ENCODE measurements at places on chromosomes 16 and 17. TPM values are rescaled to one million over a fixed set of nuclear protein-coding genes. Genes with fewer than 3 reads are reported as not detected.

Gene MFAP4
- 29.0 TPM for polyA plus RNA-seq

Gene TMED6
- polyA plus RNA-seq: 0.08 TPM

Gene IKZF3
- polyA plus RNA-seq: 0.11 TPM

Gene CHST4
- polyA plus RNA-seq: not detected

Gene CSH1
- not detected for polyA plus RNA-seq

Gene TEX19
- not detected for polyA plus RNA-seq

Gene KIF2B
- not detected for polyA plus RNA-seq

Gene PIMREG
- polyA plus RNA-seq: 0.21 TPM

Gene TMEM238L
- not detected for polyA plus RNA-seq

Gene MEIOC
- polyA plus RNA-seq: 0.03 TPM

Gene ORAI3
- polyA plus RNA-seq: 8.1 TPM

Gene FOXL1
- polyA plus RNA-seq: 0.57 TPM

Gene MT1F
- 1.3 TPM for polyA plus RNA-seq

Gene NPIPB8
- 0.10 TPM for polyA plus RNA-seq

Gene CACNG5
- polyA plus RNA-seq: not detected

Gene FMNL1
- 7.8 TPM for polyA plus RNA-seq

Gene MT1M
- 11.2 TPM for polyA plus RNA-seq

Gene RAB37
- polyA plus RNA-seq: 2.0 TPM

Gene MYH8
- not detected for polyA plus RNA-seq

Gene CACNG4
- polyA plus RNA-seq: not detected

Gene PAFAH1B1
- polyA plus RNA-seq: 98.4 TPM

Gene RPS6KB1
- polyA plus RNA-seq: 7.8 TPM

Gene CSH2
- polyA plus RNA-seq: not detected

Gene LHX1
- polyA plus RNA-seq: not detected

Gene CBX1
- 51.7 TPM for polyA plus RNA-seq

Gene MT1E
- polyA plus RNA-seq: 33.3 TPM

Gene ASPHD1
- not detected for polyA plus RNA-seq

Gene CDRT15L2
- not detected for polyA plus RNA-seq

Gene SHCBP1
- polyA plus RNA-seq: 0.57 TPM

Gene HID1
- polyA plus RNA-seq: 6.7 TPM

Measured in heart left ventricle (tissue), 16 donors.